Ureter (tissue), 1 donor: ENCODE measurements at places on chromosomes 6 and 20.

DNA sequence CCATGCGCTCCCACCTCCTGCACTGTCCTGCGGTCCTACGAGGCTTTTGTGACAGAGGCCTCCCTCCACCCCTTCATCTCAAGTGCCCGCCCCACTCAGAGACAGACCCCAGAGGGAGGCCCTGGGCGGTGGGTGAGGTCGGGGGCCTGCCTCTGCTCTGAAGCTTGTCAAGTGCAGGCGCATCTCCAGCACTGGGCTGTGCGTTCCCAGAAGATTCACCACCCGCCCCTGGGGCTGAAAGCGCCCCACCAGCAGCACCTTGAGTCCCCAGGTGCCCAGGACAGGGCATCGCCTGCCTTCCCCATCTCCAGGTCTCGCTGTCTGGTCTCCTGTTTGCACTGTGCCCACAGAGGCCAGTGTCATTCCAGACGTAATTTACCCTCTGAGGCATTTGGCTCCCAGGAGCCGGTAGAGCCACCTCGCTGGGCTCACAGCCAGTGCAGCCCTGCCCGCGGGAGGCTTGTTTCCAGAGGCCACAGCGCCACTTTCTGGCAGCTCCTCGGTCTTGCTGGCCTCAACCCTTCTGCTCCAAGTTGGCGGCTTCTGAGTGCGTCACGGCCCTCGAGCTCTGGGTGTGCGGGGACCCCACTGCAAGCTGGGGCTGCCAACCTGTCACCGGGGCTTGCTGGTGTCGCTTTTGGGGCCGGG lies 191.1 kb downstream of the TAF4 start:
- DNase-seq, result no peak

DNA sequence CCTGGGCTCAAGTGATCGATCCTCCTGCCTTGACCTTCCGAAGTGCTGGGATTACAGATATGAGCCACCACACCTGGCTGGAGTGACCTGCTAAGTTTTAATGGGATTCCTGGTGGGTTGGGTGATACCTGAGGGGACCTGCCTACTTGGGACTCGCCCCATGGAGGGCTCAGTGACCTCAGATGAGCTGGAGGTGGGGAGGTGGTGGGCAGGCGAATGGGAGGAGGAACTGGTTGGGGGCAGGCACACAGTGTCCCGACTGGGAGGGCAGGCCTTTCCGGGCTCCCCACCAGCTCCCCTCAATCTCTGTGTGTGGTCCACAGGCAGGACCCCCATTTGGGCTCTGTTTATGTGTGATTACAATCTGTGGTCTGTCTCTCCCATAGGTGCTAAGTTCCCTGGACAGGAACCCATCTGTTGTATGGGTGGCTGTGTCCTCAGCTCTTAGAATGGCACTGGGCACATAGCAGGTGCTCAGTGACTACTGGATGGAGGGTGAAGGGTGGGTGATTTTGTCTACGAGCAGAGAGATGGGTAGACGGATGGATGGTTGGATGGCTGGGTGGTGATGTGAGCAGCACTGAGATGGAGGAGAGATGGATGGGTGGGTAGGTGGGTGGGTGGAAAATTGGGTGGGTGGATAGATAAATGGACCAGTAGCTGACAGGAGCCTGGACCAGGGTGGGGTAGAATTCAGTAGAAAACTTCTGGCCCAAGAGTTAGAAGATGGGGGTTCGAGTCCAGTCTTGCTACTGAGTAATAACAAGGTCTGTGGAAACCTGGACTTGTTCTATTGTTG lies 23.8 kb downstream of the CEBPB start:
- no peak for DNase-seq

DNA sequence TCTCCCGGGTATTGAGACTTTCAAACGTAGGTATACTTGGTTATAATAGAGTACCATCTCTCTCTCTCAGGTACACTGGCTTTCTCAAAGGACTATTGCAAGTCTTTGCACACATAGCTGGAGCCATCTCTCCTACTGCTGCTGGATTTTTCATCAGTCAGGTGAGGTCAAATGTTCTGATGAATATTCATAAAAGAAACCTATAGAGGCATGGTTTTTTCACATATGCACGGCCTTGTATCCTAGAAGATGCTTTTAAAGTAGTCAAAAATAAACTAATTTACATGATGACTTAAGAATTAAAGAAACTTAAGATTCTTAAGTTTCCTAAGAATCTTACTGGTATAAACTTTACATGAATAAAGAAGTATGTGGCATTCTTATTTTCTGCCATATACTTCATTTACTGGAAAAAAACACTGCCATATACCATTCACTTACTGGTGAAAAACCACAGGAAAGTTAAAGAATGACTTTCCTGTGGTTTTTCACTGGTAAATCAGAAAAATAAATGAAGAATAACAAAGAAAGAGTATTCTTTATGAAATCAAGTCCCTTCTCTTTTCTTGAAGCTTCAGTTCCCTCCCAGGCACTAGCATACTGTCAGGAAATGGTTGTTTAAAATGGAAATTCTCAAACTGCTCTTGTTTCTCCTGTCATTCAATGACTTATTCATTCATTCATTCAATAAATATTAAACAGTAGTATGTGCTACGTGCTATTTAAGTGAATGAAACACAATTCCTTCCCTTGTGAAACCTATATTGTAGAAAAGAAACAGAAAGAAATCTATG lies 23.5 kb downstream of the SLC17A4 start:
- DNase-seq, result no peak

DNA sequence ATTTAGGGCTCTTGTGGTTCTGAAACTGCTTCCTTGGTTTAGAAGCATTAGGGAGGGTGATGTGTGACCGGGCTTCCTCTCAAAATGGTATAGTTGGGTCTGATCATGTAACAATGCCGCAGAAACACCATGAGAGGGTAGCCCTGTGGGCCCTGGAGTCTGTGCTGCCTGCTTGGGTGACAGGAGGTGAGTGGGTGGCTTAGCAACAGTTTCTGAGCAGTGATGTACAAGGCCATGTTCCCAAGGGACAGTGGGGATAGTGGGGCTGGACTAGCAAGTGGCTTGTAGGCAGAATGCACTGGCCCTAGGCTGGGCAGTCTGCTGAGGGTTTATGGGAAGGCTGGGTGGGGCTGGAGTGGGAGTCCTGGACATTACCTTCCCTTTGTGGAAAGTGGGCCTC lies 106.9 kb upstream of the MYL9 start:
- DNase-seq, result no peak
